NCI-H1417 treated with DMSO at 0.1 percent for 48 hours (cell line): ENCODE measurements at places on chromosomes 1 and 21.
A peak's percentile ranks its signal among the peaks of the same experiment; 100 is the strongest.

GRCh38 chr1:196323869-196324268, 284.4 kb downstream of the KCNT2 start:
- no peak for DNase-seq

- DNase-seq, result no peak
These were observed 19.9 kb downstream of the HUNK start for GRCh38 chr21:31892686-31893085.

GRCh38 chr1:16012590-16013219, 5.1 kb downstream of the HSPB7 start:
- no peak for DNase-seq

DNA sequence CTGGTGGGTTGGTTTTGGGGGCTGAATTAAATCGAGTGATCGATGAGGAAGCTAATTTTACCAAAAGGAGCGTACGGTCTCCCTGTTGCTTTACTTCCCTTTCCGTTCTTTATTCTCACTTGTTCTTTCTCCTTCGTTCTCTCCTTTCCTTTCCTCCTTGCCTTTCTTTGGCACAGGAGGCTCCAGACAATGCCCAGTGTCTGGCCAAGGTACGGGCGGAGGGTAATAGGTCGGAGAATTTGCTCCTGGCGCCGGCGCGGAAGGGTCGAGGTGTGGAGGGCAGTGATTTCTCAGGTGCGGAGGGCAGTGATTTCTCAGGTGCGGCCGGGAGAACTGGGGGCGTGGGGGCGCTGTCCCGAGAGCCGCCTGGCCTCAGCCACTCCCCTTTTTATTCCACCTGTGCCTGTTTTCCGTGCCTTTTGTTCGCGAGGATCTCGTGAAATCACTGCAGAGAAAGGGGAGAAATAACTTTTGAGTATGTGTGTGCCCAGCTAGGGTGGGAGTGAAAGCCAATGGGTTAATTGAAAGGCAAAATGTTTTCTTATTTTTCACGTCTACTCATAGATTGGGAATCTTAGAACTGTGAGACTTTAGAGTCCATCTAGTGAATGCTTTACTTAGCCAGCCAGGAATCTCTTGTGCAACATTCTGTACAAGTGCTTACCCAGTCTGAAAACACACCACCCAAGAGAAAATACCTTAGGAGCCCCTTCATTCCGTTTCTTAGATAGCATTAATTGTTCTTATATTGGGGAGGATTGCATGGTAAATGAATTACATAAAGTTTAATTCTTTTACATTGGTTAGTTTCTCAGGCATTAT, 1.3 kb downstream of the FNBP1L start:
- DNase-seq, result peak; percentile 50

DNA sequence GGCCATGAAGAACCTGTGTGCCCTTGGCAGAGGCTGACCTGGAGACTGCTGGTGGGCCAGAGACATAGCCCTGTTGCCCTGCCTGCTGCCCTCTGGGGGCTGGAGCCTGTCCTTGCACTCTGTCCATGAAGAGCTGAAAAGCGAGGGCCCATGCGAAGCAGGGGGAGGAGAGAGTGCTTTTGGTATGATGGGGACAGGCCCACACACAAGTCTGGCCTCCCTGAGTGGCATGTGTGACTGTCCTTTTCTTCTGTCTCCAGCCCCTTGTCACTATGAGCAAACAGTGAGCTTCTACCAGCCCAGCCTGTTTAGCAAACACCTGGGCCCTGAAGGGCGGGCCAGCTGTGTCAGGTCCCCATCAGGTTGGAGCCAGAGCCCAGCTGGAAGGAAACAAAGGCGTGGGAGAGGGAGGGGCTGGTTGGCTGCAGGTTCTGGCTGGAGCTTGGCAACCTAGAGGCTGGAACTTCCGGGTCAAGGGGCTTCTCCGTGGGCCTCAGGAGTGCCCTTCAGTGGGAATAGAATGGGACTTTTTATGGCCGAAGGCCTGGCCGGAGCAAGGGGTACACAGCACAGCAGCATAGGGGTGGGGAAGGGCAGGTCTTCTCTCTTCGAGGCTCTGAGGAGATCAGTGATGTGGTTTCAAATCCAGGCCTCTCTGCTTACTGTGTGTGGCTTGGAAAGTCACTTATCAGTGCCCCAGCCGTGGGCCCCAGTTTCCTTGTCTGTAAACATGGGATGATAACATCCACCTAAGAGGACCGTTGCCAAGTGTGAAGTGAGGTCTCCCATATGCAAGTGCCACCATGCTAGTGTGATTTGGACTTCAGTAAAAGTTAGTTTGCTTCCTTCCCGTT, 14.3 kb downstream of the QSOX1 start:
- no peak for DNase-seq

GRCh38 chr1:201267481-201268229, 15.7 kb upstream of the PKP1 start:
- DNase-seq, result no peak

DNA sequence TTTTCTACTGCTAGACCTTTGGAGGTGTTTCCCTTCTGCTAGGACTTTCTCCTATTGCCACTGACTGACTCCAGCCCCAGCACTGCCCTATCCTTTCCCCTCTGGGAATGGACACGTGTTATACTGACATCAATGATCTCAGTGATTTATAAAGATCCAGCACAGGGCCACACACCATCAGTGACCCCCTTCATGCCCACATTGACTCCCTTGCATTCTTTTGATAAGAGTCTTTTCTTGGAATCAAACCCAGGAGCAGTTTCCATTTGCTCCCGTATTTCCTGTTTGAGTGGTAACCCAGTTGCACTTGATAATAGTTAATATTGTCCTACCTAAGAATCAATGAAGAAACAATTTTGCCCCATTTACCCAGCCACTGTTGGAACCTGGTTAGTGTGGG, 501.0 kb upstream of the USP24 start:
- DNase-seq, result no peak

GRCh38 chr1:81221564-81221963, 579.2 kb upstream of the ADGRL2 start:
- no peak for DNase-seq

DNA sequence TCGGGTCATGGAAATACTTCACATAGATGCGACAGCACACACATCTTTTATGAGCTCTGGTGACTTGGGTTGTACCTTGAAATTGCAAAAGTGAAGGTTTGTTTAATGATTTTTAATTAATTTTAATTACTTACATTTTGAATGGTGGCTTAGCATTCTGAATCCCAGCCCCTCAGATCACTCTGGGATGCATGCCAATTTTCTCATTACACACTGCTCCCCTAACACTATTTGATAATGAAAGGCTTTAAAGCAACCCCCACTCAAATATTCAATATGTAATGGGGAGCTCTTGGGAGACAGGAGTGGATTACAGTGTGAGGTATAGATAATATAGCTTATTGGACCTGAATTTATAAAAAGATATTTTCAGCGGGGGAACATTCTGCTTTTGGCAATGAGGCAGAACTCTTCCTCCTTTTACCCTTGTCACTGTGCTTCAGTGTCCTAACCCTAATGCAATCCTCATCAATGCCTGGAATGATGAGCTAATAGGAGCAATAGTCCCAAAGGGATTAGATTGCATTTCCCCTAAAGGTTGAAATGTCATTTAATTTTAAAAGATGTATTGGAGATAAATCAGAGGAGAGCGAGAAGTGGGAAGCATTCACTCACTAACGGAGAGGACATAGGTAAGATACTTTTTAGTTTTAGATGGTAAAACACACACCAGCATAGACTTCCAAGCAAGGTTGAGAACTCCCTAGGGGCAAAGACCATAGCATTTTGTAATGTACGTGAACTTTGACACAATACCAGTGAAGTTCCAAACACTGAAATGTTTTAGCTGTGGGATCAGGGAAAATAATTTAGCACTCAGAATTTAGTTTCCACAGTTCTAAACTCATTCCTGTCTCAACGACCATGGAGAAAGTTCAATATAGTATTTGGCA, 384.1 kb upstream of the PLXNA2 start:
- no peak for DNase-seq

DNA sequence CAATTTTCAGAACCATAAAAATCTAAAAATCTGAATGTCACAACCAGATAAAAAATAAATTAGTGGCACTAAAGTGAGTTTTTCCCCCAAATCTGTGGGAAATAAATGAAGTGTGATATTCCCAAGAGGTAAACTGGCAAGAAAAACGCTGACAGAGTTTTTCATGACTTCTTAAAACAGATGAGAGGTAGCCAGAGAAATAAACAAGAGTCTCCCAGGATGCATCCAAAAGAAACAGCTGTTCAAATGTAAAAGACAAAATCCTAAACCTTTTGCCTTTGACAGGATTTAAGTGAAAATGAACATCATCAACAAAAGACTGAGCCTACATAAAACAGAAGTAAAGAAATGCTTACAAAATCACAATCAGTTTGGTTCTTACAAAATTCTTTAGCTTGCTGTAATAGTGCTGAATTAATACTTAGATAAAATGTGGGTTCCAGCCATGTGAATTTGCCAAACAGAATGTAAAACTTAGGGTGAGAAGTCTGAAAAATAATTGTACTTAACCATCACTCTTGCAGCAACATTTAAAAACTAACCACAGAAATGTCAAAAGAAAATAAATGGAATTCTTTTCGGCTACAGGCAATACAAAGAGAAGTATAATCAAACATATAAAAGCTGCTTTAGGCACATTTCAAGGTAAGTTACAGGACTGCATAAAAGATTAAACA, 133.6 kb downstream of the EIF4G3 start:
- no peak for DNase-seq

DNA sequence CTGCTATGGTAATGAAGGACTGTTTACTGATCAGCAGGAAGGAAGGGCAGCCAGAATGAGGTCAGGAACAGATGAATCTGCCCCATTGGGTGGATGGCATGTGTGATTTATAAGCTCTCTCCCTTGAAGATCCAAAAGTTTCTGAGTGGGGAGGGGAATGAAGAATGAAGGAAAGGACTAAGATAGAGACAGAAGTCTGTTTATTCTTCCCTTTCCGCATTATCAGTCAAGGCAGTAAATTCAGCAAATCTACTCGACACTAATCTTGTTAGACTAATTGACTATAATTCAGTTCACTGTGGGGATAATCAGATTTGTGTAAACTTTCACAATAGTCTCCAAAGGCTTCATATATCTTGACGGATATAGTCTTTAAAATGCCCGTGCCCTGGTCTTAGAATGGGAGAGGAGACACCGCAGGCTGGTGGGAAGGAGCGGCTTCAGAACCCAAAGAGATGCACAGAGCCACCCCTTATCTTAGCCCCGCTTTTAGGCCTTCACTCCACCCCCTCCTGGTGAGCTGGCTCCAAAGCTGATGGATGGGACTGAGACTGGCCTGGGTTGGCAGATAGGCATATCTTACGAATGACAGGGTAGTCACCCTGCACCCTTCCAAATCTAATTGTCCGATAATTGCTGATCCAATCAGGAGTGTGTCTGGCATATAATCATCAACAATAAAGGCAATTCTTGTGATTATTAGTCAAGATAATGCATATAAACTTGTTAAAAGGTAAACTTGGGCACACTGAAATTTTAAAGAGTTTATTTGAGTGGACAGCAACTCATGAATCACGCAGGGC, 76.0 kb upstream of the PPM1J start:
- DNase-seq, result no peak

DNA sequence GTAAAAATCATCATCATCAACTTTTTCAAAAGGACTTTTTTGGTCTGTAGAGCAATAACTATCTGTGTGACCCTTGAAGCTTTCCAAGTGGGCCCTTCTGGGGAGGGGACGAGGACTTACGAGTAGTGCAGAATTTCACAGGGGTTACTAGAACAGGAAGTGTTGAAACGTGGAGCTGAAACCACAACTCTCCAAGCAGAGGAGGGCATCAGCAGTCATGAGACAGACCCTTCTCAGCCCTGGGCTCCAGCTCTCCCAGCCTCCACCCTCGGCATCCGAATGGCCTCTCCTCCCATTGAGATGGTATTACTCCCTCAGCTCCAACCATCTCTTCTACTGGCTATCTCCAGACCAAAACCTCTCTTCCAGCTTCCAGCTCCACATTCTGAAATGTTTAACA, 3.6 kb downstream of the FAM89A start:
- no peak for DNase-seq

GRCh38 chr21:44710294-44710665, 1.1 kb downstream of the TSPEAR start:
- DNase-seq, result no peak

GRCh38 chr21:26443291-26443690, 129.8 kb downstream of the CYYR1 start:
- DNase-seq, result no peak

DNA sequence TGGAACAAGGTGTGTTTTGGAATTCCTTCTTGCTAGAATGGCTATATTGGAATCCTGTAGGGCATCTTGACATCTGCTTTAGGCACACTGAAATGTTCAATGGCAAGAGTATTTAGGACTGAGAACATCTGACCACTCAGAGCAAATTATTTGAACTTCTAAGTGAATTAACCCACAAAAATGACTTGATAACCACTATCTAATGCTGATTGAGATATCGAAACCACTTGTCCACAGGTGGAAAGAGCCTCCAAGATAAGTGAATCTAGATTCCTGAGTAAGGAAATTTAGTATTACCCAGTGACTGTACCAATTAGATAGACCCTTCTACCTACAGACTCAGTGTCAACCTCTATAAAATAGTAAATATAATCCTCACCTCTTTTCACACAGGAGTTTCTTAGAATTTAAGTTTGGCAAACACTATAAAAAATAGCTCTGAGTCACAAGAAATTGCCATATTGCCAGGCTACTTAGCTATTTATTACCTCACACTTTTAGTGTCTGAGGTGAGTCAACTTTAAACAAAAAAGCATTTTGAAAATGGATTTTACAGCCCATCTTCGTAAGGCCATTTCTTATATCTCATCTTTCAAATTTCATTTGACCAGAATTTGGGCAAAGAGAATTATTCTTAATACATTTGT, 421.8 kb downstream of the PTBP2 start:
- DNase-seq, result no peak

DNA sequence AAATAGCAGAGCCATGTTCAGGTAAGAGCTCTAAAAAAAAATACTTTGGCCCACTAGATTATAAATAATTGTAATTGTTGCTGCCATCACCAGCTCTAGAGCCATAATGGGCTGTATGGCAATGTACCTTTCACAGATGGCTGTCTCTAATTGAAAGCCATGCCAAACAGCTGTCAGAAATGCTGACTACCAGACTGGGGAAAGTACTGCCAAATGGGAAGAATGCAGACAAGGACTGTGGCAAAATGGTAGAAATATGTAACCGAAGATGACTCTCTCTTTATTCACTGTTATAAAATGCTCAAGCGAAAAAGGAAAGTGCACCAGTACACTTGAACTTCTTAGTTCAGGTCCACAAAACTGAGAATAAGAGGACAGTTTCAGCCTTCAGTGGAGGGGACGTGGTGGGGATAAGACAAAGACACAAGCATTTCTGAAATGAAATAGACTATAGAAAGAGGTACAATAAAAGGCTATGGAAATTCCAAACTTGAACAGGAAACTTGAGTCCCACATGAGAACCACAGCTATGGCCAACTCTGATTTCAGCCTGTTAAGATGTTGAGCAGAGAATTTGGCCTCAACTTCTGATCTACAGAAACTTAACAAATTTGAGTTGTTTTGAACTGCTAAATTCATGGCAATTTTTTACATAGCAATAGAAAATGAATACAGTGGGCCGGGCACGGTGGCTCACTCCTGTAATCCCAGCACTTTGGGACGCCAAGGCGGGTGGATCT, 46.5 kb upstream of the LPGAT1 start:
- DNase-seq, result no peak

DNA sequence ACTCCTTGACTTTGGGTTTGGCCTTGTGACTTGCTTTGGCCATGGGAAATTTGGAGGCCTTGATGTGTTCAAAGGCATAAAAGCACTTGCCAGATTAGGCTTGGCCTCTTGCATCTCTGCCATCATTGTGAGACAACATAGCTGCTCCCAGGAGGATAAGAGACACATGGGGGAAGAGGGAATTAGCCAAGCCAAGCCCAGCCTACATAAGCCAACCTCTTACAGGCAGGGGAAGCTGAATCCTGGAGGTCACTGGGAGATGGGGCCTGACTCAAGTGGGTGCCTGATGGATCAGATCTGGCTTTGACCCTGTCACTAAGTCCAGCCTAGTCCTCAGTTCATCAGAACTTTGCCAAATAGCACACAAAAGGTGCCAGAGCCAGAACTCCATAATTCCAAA, 37.6 kb upstream of the HMGB4 start:
- DNase-seq, result no peak
